ENCODE measurements at places on chromosomes 1 and 21.

DNA sequence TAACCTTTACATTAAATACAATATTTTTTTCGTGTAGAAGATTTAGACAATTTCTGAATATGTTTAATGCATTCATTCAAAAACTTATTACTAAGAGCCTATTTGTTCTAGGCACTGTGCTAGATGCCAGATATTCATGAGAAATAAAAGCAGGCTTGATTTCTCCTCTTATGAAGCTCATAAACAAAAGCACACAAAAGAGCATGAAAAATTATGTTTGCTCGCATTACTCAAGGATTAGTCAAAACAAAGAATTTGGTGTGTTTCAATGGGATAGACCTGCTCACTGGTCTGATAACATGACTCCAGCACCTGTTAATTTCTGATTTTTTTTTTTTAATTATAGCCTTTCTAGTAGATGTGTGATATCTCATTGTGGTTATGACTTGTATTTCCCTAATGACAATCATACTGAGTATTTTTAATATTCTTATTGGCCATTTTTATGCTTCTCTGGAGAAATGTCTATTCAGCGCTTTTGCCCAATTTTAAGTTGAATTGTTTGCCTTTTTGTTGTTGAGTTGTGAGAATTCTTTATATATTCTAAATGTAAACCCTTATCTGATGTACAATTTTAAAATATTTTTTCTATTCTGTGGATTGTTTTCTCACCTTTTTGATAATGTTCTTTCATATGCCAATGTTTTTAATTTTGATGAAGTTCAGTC is 382.3 kb upstream of the ADGRL4 start:
- no peak for DNase-seq

DNA sequence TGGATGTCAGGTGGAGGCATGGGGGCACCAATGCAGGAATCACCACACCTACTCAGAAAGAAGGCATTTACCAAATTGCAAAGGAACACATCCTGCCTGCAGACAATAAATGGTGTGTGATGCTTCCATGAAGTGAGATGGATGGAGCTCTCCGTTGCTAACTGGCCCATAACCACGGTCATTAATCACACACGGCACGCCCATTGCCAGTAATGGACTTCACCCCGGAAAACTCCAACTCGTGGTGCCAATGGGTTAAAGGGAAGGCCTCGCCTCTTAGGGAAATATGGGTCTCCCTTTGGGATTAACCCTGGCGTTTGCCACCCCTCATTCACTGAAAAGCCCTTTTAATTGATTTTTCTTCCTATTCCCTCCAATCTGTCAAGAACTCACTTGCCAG is 443.1 kb upstream of the DAB1 start:
- no peak for DNase-seq

- no peak for DNase-seq
Observed at GRCh38 chr1:55197099-55197498, 18.1 kb downstream of the USP24 start.

- DNase-seq: no peak
Observed at GRCh38 chr1:9493326-9493725, 45.9 kb upstream of the SLC25A33 start.
